Left ventricle myocardium superior (tissue), 1 donor: ENCODE measurements at places on chromosomes 2 and 18. TPM values are rescaled to one million over a fixed set of nuclear protein-coding genes. Genes with fewer than 3 reads are reported as not detected.

The STK25 gene
- total RNA-seq = 99.3 TPM

The C2orf66 gene
- not detected for total RNA-seq

The TMEM237 gene
- 14.0 TPM for total RNA-seq

The IL36A gene
- total RNA-seq = not detected

The FBXO36 gene
- total RNA-seq = 0.55 TPM

The CROCC2 gene
- not detected for total RNA-seq
